AG08396 (cell line): ENCODE measurements at places on chromosomes 5 and 9.
A peak's percentile ranks its signal among the peaks of the same experiment; 100 is the strongest.

GRCh38 chr9:122332644-122333043 is 38.2 kb upstream of the PTGS1 start:
- DNase-seq: no peak

DNA sequence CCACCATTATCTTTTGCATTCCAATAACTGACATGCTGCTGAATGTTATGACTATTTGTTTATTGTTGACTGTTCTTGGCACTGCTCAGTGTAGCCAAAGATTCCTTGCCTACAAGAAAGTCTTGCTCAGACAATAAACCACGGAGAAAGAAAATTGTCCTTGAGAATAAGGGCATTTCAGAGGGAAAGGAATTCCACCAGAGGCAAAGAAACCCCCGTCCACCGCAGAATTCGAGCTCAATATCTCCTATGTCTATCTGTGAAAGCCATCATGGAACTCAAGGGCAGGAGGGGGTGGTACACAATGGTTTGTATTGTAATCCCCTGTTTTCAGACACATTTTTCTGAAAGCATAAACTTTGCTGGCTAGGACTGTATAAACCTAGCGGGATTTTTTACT is 70.3 kb upstream of the ADAMTS16 start:
- DNase-seq: no peak

- DNase-seq: no peak
Observed at GRCh38 chr9:95087659-95088242, 229.8 kb downstream of the FANCC start.

DNA sequence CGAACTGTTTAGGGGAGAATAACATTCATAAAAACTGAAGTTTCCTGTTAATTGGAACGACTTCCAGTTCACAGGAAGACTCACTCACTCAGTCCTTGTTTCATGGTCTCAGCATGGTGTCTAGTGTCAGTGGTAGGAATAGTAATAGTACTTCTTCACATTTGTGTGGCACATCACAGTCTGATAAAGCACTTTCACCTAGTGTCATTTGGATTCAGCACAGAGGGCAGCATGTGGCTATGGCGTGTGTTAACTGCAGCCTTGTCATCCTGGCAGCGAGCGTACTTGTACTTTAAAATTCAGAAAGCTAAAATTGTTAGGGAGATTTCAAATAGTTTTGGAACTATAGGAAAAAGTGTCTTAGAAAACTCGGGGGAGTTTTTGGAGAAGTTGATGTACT is 72.4 kb downstream of the VCAN start:
- no peak for DNase-seq

DNA sequence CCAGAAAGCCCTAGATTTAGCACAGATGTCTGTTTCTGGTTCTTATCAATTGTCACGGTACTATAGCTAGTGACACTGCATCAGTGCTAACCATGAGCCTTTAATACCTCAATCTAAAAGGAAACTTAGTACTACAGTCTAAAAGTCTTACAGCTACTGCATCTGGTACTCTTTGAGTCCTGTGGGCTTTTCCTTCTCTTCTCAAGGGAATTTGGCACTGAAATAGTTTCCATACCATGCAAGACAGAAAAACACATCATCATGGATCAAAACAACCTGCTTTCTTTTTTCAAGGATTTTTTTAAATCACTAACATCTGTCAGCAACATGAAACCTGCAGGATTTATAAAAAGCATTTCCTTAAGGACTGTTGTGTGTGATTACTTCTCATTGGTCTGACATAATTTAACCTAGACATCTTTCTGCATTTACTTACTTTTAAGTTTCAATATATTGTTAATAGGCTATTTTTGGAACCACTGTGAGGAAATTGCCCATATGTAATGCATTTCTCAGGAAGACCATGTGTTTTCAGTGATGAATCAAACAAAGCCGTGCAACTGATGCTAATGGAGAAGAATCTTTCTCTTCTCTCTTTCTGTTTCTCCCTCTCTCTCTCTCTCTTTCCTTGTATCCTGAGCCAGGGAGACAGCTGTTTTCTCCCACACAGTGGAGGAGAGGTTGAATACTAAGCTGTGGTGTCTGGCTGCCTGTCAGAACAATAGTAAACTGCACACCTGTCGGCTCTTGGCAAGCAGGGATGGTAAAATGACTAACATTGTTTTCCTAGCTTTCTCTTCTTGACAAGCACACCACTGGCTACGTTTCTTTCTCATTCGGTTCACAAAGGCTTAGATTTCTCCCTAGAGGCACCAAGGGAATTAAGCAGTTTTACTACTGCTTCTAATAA is 273.4 kb downstream of the CSNK1G3 start:
- no peak for DNase-seq

GRCh38 chr5:62457071-62457470 is 44.5 kb downstream of the IPO11 start:
- DNase-seq: no peak

DNA sequence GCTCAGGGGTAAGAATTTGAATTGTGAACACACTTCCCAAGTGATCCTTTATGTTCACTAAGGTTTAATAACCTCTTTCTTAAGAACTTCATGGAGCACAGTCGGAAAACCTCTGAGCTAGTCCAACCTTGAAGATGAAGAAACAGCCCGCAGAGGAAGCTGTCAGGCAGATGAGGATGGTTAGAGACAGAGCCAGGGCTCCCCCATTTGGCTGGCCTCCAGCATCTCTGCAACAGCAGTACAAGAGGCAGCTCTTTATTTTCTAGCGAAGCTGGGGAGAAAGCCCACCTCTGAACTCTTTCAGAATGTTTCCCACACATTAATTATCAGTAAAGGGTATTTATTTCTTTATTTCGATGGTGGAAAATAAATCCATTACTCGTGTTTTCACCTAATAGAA is 350.8 kb downstream of the DMRT2 start:
- no peak for DNase-seq

- no peak for DNase-seq
Observed at GRCh38 chr5:172110921-172111851, 76.8 kb downstream of the STK10 start.

DNA sequence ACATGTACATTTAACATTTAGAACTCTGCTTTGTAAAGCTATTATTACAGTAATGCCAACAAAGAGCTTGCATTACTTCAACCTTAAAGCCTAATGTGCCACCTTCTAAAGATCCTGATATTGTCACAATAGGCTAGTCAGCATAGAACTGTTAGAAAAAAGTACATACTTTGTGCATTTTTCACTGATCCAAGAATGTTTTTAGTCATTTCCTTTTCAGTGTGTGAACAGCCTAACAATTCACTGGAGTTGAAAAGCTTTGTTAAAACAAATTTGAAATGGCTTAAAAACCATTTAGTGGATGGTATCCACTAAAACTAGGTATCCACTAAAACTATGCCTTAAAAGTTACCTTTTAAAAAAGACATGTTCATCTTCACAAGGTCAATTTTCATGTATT is 4.5 kb downstream of the RPS6 start:
- peak; percentile 10 for DNase-seq

- no peak for DNase-seq
Observed at GRCh38 chr9:121268598-121268850, 562 bp downstream of the GSN start.

GRCh38 chr5:168407211-168407610 is 79.1 kb upstream of the RARS1 start:
- DNase-seq: no peak

GRCh38 chr5:175685701-175686350 is 28.0 kb downstream of the HRH2 start:
- DNase-seq: no peak

- peak; percentile 26 for DNase-seq
Observed at GRCh38 chr5:35771300-35771699, 85.4 kb upstream of the IL7R start.

GRCh38 chr9:17013891-17014290 is 120.9 kb upstream of the CNTLN start:
- DNase-seq: no peak

DNA sequence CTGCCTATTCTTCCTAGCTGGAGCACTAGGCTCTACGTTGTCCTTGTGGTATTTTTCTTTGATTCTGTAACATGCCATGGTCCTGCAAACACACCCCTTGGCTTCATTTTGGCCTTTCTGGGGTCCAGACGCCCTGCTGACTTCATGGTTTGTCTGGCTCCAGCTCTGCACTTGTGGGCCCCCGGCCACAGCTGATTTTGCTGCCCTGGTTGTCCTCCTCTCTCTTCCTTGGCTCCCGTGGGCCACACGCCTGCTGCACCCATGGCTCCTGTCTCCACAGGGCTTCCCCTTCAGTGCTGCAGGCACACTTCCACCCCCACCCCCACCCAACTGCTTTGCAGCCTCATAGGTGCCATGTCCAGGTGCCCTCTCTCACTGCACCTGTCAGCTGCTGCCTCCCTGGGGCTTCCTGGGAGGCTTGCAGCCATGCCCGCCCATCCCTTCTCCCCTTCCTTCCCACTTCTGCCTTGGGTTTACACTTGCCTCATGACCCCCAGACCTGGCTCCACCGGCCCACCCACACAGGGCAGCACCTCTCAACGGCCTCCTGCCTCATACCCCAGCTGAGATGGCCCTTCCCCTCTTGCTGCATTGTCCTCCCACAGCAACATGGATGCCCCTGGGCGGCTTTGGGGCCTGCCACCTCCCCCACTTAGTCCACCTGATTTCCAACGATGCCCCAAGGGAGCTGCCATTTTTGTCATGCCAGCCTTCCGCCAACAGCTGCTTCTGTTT is 25.6 kb downstream of the SLC6A3 start:
- DNase-seq: no peak

DNA sequence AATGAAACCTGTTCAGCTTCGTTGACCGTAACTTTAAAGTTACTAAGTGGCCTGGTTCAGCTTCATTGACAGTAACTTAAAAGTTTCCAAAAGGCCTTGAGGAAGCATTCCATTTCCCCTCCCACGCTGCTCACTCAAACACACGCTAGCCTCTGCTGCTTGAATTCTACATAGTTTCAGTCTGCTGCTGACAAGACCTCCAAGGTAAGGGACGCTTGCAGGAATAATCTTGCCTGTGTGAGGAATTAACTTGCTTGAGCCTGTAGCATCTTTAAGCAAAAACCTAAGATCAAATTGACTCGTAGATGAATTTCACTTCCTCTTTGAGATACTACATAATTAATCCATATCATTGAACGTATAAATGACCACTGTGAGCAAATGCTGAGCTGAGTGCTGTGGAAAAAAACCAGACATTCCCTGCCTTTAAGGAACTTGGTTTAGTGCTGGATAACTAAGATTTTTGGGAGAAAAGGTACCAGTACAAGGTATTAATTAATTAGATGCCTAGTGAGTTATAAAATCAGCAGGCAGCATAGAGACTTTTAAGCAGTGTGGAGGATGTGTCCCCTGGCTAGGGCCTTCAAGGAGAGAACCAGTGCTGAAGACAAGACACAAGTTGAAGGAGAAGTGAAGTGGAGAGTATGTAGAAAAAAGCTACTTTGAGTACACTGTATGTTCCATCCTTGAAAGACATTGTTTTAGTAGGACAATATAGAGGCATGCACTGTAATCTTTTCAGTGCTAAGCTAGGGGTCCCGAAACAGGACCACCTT is 39.2 kb downstream of the GRAMD2B start:
- DNase-seq: no peak

DNA sequence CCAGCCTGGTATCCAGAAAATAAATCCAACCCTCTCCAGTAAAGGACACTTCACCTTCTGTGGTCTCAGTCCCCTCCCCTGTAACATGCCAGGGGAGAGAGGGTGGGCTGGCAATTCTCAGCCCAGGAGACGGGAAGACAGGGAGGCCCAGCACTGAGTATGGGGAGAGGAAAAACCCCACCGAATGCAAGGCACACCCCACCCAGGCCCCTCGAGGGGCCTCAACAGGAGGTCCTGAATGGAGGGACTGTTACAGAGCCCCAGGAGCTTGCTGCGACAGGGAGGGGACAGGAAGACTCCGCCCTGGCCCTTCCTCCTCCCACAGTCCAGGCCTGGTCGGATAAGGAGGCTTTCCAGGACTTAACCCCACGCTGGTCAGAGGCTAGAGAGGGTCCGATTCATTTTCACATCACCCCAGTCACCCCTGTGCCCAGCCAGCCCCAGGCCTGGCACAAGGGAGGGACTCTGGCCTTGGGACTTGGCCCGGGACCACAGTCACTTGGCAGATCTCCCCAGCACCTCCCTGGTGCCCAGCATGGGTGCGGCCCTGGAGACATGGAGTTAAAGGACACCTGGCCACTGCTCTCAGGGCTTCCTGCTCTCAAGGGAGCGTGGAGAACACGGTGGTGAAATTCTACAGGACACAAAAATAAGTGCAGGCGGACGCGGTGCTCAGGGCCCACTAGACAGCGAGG is 44.9 kb upstream of the STXBP1 start:
- DNase-seq: no peak

DNA sequence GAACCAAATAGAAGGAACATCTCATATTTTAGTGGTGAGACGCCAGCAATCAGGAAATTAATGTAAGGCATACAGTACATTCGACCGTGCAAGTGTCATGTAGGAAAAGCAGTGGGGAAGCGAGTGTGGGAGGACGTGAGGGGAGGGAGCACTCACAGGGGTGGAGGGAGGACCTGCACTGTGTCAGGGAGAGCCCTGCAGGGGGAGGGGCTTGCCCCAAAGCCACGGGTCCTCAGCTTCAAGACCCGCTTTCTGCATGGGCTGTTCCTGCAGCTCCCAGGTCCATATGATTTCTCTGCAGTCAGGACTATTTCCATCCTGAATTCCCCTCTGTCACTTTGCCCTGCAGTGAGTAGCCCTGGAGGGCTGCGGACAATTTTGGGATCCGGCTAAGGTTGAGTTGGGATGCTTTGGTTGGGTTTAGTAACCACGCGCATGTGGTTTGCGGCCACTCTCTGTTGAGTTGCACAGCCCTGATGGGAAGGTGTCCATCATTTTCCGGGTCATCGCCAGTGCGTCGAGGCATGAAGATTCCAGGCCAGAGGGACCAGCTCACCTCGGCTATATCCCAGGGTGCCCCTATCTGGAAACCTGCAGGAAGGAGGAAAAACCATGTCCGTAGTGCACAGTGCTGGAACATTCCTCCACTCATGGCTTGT is 61.9 kb downstream of the IRX1 start:
- DNase-seq: no peak

DNA sequence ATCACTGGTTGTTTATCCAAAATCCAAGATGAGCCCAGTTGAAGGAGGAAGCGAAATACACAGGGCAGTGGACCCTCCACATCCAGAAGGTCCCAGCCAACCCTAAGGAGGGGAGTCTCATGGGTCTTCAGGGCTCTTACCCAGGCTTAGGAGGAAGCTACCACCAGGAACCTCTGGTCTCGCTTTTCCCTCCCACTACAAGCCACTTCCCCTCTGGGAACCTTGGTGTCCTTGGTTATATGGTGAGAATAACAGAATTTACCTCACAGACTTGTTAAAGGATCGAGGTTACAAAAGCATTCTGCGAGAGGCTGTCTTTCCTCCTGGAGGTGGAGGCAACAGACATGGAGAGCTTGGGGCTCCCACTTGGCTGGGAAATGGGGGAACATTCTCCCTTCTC is 3.4 kb downstream of the HIGD2A start:
- no peak for DNase-seq

- DNase-seq: no peak
Observed at GRCh38 chr9:111362526-111362925, 32.5 kb upstream of the OR2K2 start.

GRCh38 chr9:93324191-93324834 is 127.2 kb upstream of the FAM120A start:
- DNase-seq: no peak

GRCh38 chr9:90841615-90842014 is 40.0 kb downstream of the SYK start:
- no peak for DNase-seq

- DNase-seq: peak; percentile 61
Observed at GRCh38 chr9:98455256-98456155, 200.1 kb upstream of the TBC1D2 start.
